ENCODE measurements at places on chromosomes 4 and X. TPM values are rescaled to one million over a fixed set of nuclear protein-coding genes. Genes with fewer than 3 reads are reported as not detected.

Gene AKAP4
- total RNA-seq, result not detected

Gene SLC6A14
- total RNA-seq, result not detected

Gene SULT1E1
- 2.8 TPM for total RNA-seq

Gene DDX60
- 6.6 TPM for total RNA-seq

Gene FAM47E
- 6.6 TPM for total RNA-seq

Gene ZNF827
- total RNA-seq, result 32.6 TPM

Gene MBNL3
- 3.1 TPM for total RNA-seq

Gene HHIP
- total RNA-seq, result 2.5 TPM

Gene ALAS2
- 16.0 TPM for total RNA-seq

Gene CENPVL2
- total RNA-seq, result 2.5 TPM

Gene CXCL9
- not detected for total RNA-seq

Gene TBC1D9
- 69.5 TPM for total RNA-seq

Gene PDGFRA
- total RNA-seq, result 56.7 TPM

Gene WDR17
- total RNA-seq, result 78.6 TPM

Gene FDCSP
- not detected for total RNA-seq

Gene TTC29
- 0.63 TPM for total RNA-seq

Gene FOXR2
- not detected for total RNA-seq

Gene SRPX
- 0.31 TPM for total RNA-seq

Gene SPANXD
- not detected for total RNA-seq

Gene GLUD2
- 1.6 TPM for total RNA-seq

Gene F11
- not detected for total RNA-seq

Gene CFP
- 1.3 TPM for total RNA-seq

Gene GPAT3
- not detected for total RNA-seq

Gene BMX
- total RNA-seq, result not detected

Gene ARHGEF38
- under 0.01 TPM for total RNA-seq

Gene OTUD6A
- total RNA-seq, result not detected

Gene GUCY1B1
- total RNA-seq, result 36.9 TPM

Gene FAM9C
- not detected for total RNA-seq

Gene SLC4A4
- total RNA-seq, result 18.5 TPM

Gene CYLC1
- not detected for total RNA-seq

Gene ZC4H2
- total RNA-seq, result 25.7 TPM

Gene CAPN6
- total RNA-seq, result 0.31 TPM

Gene STATH
- total RNA-seq, result not detected

Gene MAGEA12
- not detected for total RNA-seq

Gene KANTR
- total RNA-seq, result 91.4 TPM

Gene RASL11B
- 20.3 TPM for total RNA-seq

Gene SPANXN5
- not detected for total RNA-seq

Gene CFAP299
- 1.9 TPM for total RNA-seq

Gene PNCK
- total RNA-seq, result 33.8 TPM

Gene BTK
- 0.94 TPM for total RNA-seq

Gene TSPAN7
- total RNA-seq, result 81.7 TPM

Gene ZNF275
- 13.8 TPM for total RNA-seq

All from parietal lobe (tissue), 2 donors.